ENCODE measurements at places on chromosomes 2 and 18.
A peak's percentile ranks its signal among the peaks of the same experiment; 100 is the strongest.

DNA sequence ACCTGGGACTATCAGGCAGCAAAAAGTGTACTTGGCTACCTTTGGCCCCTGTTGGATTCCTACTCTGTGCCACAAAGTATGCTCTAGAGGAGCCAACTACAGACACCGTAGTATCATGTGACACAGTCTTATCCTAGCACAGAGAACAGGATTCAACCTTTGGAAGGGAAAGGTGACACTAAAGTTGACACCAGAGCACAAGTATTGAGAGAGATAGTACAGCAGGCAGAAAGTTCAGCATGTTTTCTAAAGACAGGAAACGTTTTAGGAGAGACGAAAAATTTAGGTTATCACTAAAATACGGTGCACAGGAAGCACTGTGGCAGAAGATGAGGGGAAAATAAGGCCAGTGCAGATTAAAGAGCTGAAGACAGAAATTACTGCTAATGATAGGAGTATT, 18.6 kb downstream of the SMAD2 start:
- no peak for DNase-seq

DNA sequence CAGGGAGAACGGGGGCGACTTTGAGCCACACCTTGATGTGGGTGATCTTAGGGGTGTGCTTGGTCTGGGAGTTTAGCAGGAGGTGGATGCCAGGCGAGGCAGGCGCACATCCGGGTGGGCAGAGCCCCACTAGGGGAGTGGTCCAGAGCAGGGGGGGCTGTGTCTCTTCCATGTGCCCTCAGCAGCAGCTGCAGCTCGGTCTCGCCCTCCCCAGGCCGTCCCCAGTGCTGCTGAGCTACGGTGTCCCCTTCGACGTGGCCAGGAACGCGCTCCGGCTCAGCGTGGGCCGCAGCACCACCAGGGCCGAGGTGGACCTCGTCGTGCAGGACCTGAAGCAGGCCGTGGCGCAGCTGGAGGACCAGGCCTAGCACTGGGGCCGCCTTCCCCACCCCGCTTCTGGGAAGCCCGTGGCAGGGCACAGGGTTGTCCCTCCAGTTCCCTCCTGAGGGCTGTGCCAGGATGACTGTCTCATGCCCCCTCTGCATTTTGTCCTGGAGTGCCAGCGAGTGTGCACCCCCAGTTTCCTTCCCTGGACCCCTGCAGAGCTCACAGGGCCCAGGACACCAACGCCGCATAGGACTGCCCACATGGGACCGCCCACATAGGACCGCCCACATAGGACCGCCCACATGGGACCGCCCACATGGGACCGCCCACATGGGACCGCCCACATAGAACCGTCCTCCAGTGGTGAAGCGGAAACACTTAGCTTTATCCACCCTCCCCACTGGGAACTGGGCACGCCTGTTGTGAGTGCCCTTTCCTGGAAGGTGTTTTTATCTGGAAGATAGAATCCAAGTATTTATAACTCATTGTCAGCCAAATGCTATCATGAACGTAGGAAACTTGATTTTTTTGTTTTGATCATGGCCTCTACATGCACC, 1.9 kb upstream of the ESPNL start:
- DNase-seq: no peak

GRCh38 chr2:225559072-225559415, 159.5 kb downstream of the NYAP2 start:
- DNase-seq: no peak

DNA sequence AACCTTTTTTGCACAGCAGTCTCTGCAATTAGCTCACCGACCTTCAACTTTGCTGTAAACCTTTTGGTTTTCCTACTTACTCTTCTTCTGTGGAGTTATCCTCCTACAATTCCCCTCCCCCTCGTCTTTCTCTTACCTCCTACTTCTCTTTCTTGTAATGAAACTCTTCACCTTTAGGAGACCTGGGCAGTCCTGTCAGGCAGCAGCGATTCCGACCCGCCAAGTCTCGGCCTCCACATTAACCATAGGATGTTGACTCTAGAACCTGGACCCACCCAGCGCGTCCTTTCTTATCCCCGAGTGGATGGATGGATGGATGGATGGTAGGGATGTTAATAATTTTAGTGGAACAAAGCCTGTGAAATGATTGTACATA, 8.3 kb downstream of the TBR1 start:
- DNase-seq: no peak

GRCh38 chr18:2027756-2028155, 543.5 kb downstream of the METTL4 start:
- no peak for DNase-seq

DNA sequence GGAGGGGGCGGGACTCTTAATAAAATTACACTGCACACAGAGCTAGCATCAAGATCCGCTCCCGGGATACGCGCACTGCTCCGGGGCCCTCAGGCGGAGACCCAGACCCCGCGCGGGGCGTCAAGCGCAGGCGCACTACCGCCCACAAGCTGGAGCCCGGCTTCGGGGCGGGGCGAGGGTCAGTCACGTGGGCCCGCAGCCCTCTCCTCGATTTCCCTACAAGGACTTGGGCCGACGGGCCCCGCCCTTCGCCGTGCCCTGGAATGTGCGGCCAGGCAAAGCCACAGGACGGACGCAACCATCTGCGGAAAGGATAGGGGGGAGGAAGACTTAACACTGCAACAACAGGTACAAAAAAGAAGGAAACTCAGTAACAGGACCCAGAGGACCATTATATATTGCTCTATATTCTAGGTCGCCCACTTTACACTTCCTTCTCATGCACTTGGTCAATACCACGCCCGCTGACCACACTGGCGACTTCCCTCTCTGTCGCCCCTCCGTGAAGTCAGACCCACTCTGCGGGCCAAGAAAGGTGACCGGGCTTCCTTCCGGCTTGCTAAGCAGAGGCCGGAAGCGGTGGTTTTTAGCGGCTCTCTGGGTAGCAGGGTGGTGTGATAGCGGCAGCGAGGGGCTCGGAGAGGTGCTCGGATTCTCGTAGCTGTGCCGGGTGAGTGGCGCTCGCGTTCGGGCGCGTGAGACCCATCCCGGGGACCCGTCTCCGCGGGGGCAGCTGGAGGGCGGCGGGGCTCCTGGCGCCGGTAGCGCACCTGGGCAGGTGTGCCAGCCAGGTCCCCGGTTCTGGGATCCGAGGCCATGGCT, at the start of gene MYL12A:
MYL12A (plus strand) TSS at position 562 of the 822 bp plus-strand sequence. CDS start 5,447 bp downstream, outside the sequence.
- peak; percentile 93 for DNase-seq

DNA sequence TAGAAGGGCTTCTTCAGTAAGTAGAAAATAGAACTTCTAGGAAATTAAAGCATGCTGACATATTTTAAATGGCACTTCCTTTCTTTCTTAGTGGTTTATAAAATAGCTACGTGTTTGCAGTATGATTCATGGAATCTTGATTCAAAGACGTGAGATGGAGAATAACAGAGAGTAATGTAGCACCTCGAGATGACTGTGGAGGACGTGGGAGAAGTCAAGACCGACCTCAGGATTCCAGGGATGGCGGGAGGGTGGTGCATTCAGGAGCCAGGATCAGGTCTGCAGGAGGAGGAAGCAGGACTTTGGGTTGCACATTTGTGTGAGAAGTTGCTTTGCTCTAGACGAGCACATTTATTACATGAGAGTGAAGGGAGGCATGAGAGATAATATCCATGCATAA, 56.0 kb downstream of the DCDC2C start:
- DNase-seq: no peak

- no peak for DNase-seq
Measured at GRCh38 chr2:78465707-78466106, 559.8 kb upstream of the REG3G start.

DNA sequence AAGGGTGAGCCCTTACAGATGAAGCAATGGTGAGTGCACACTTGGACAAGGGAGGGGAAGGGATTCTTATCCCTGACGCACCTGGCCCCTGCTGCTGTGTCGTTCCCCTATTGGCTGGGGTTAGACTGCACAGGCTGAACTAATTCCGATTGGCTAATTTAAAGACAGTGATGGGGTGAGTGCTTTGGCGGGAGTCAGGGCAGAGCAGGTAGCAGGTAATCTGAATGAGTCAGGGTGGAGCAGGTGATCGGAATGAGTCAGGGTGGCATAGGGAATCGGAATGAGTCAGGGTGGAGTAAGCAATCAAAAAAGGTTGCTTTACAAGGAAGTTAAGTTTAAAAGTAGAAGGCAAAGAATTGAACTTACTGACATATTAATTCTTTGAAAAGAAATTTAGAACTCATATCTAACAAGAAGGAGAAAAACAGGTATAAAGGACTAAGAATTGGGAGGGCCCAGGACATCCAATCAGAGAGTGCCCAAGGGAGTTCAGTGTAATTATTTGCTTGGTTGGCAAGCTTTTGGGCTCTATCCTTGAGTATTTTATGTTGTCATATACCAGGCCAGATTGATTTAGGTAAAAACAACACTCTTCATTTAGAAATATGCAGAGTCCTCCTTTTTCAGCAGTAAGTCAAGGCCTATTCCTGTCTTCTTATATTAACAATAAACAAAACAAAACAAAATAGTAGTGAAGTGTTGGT, 52.3 kb upstream of the RALBP1 start:
- DNase-seq: peak; percentile 72

GRCh38 chr2:16194931-16195680, 254.8 kb downstream of the MYCN start:
- DNase-seq: no peak

DNA sequence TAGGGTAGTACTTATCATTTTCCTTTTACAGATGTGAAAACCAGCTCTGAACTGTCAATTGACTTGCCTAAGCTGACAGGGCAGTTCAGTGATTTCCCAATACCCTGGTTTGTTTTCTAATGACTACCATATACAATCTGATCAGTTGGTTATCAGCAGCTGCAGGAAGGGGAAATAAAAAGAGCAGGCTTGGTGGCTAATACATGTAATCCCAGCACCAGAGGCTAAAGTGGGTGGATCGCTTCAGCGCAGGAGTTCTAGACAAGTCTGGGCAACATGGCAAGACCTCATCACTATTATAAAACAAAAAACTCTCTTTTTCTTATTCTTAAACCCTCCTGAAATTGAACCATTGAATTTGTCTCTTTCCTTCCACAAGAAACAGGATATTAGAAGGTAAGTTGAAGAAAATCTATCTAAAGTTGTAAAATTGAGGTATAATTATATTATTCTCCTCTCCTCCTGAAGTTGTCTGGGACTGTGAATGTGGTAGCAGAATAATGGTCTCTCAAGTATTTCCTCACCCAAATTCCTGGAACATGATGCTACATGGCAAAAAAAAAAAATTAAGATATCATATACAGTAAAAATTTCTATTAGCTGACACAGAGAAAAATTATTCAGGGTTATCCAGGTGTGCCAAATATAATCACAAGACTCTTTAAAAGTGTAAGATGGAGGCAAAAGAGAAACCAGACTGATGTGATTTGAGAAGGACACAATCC, 1441.6 kb downstream of the SUCLG1 start:
- DNase-seq: no peak

DNA sequence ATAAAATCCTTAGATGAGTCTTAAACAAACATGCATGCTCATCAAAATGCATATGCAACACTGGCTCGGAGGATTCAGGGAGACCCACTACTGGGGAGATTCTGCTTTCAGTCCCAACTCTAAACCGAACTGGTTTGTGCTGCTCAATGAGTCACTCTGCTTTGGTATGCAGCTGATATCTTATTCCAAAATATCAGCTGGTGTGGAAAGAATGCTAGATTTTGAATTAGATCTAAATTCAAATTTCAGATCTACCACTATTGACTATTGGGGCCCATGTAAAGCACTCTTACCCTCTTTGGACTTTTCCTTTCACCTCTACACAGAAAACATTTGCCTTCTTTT, 39.2 kb upstream of the TTN start:
- DNase-seq: no peak

- DNase-seq: no peak
Measured at GRCh38 chr2:202494300-202495229, 118.4 kb downstream of the BMPR2 start.

DNA sequence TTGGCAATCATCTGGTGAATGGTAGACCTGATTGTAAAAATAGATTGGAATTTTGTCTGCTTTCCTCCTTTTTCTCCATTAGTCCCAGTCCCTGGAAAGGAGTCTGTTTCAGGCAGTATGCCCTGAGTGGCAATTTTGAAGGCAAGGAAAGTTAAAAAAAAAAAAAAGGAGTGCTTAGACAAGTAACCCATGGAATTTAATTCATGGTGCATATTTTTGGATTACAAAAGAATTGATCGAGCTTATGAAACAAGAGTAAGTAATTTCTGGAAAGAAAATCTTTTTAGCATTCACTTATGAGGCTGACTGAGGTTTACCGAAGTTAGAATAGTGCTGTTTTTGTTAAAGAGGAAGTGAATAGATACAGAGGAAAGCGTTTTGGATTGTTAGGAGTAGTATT, 29.4 kb upstream of the TMEM178A start:
- no peak for DNase-seq

GRCh38 chr2:47907039-47907781, 912 bp upstream of the FBXO11 start:
- no peak for DNase-seq

DNA sequence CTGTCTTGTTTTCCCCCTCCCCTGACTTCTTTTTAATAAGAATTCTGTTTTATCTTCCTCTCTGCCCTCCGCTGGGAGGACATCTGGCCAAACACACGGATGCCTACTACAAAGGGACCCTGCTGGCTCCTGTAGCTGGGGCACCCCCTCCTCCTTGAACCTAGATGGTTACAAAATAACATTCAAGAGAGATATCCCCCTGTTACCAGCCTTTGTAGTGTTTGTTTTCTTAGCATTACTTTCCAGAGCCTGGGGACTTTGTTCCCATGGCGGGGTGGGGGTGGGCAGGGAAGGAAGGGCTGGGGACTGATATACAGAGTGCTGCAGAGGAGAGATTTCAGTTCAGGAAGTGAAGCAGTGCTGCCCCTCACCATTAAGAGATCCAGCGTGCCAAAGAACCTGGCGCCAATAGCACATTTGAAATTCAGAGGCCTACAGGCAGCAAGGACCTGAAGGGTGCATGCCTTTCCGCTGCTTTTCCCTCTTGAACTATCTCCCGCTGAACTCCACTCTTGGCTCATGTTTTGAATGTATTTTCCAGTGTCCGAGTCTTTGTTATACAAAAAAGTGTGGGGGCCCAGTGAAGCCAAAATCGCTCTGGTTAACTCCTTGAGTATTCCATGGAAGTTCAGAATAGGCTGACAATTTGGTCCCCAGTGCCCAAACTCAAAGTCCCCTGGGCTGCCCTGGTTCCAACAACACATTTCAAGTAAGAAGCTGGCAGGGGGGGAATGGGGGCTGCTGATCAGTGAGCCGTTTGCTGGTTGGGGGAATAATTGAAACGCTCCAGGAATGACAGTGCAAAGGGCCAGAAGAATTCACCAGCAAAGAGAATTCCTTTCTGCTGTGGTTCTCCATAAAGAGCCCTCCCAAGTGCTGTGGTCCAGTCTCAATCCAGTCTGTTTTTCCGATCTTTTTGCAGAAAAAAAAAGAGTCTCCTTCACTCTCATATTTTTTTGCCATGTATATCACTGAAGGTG, 94.8 kb upstream of the THOC1 start:
- DNase-seq: no peak

GRCh38 chr2:151520976-151521375, 111.3 kb downstream of the RIF1 start:
- no peak for DNase-seq

- DNase-seq: peak; percentile 23
Measured at GRCh38 chr2:148914463-148914862, 39.4 kb downstream of the KIF5C start.

DNA sequence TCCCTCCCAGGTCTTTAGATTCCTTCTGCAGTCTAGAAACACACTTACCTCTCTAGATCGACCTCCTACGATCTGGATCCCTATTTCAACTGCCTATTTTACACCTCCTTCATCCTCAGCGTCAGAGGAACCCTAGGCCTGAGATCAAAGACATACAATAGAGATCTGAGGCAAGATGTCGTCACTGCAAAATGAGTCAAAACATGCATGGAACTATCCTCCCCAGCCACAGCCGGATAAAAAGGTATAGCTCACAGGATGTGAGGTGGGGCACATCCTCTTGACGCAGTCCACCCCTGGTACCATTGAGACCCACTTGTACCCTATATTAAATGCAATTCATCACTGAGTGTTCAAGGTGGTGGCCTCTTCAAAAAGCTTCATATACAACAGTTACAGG, 63.7 kb upstream of the DNAJC10 start:
- no peak for DNase-seq

Data from head of caudate nucleus (tissue), 42 donors.